ENCODE measurements at places on chromosomes 2 and 18.

GRCh38 chr2:26273501-26273900 is 28.8 kb downstream of the HADHB start:
- no peak for DNase-seq

GRCh38 chr2:166413255-166413654 is 37.5 kb upstream of the SCN9A start:
- DNase-seq, result no peak

DNA sequence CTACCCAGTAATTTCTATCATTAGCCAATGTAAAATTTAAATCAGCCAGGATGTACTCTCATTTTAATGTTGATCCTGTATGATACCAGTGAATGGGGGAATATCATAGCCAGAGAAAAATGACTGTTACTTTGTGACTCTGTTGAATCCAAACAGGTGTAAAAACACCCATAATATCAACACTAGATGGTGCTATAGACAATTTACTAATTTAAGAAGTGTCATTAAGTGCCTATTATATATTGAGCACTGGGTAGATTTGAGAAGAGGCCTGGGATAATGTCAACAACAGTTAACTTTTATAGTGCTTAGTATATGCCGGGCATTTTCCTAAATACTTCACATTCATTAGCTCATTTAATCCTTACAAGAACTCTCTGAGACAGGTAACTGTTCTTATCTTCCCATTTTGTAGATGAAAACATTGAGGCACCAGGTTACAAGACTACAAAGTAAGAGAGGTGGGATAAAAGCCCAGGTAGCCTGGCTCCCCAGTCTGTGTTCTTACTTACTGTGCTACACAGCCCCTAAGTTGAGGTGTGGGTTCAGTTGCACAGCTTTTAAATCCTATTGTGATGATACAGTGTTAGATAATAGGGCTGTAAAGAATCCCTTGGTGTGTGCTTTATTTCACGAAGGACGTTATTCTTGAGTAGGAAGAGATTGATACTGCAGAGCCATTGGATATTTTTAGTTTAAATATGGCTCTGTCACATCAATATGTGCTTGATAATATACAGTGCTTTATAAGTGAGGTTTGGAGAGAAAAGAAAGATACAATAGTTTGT is 325.5 kb downstream of the AGPS start:
- DNase-seq, result no peak

DNA sequence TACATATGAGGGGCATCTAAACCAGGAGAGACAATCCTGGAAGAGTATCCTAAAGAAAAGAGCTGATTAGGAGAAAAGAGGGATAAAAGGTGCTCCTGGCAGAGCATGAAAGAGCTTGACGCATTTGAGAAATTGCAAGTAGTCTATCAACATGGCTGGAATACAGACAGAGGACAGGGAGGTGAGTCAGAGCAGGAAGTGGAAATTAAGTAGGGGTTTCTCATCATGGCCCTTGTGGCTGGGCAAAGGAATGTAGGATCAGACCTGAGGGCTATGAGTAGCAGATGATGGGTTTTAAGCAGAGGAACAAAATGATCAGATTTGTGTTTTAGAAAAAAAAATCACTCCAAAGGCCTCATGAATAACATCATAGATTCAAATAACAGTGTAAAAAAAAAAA is 49.2 kb upstream of the UGP2 start:
- no peak for DNase-seq

- no peak for DNase-seq
These were observed 210.5 kb downstream of the HDAC4 start for GRCh38 chr2:239190361-239190760.

- DNase-seq, result no peak
These were observed 422.7 kb upstream of the CDH20 start for GRCh38 chr18:60910534-60910933.

DNA sequence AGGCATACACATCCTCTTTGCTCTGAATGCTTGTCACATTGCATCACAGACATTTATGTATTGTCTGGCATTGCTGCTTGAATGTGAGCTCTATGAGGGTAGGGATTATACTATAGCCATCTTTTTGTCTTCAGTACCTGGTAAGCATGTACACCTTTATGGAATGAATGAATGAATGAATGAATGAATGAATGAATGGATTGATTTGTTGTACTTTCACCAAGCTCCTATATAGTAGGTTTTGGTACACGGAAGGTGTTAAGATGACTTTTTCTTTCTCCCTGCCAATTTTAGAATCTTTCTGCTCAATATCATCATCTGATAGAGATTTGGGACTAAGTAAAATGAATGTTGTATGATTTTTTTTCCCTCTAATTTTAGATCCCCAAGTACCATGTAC is 13.5 kb downstream of the LTBP1 start:
- DNase-seq, result no peak

DNA sequence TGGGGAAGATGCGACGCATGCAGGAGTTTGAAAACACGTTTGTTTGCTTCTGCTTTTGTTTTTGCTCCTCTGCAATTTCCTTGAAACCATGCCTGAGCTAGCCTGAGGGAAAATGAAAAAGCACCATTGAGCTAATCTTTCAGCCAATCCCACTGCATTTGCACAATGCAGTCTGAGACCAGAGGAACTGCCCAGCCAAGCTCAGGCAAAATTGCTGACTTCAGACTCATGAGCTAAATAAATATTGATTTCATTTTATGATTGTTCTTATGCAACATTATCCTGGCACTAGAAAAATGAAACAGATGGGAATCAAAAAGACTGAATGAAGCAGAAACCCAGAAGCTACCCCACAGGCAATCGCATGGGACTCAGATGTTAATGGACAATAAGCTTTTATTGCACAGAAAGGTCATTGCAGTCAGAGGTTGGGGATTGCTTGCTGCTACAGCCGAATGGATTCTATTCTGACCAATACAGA is 37.0 kb downstream of the TPRKB start:
- DNase-seq, result no peak

DNA sequence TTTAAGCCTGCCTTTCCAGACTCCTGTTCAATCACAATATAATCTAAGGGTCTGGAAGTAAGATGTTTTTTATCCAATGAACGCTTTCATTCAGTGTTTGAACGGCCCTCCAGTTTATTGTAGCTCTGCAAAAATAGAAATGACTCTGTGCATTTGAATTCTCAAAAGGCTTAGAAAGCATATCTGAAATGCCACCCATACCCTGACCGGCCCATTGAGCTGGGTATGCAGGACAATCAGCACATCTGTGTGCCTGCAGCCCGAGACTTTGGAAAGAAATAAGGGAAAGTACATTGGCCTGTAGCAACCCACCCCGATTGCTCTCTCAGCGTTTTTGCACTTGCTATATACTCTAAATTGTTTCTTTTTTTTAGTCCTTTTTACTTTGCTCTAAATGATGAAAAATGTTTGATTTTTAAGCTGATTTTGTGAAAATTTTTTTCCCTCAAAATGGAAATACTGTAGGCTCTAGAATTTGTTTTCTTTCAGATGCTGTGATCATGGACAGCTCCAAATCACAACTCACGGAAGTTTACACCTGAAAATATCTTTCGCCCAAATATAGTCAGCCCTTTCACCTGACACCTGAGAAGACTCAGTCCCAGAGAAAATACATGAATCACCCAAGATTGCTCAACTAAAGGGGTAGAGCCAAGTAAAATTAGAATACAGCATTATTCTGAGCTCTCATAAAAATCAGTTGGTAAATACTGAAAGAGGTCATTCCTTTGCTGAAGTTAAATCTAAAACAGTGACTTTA is 194.5 kb upstream of the SIX3 start:
- no peak for DNase-seq
